ENCODE measurements at places on chromosomes 4 and X. TPM values are rescaled to one million over a fixed set of nuclear protein-coding genes. Genes with fewer than 3 reads are reported as not detected.

Gene ADGRG2
- total RNA-seq = 1.1 TPM

Gene TMEM31
- not detected for total RNA-seq

Gene DGAT2L6
- total RNA-seq = not detected

Gene MAPK10
- total RNA-seq = 30.7 TPM

Gene XPNPEP2
- 2.9 TPM for total RNA-seq

Gene CYLC1
- not detected for total RNA-seq
